CD4-positive, alpha-beta memory T cell (primary cell): ENCODE measurements at places on chromosomes 11 and 22. TPM values are rescaled to one million over a fixed set of nuclear protein-coding genes. Genes with fewer than 3 reads are reported as not detected.

The KRTAP5-1 gene
- not detected for total RNA-seq

The SLC2A11 gene
- 27.2 TPM for total RNA-seq

DNA sequence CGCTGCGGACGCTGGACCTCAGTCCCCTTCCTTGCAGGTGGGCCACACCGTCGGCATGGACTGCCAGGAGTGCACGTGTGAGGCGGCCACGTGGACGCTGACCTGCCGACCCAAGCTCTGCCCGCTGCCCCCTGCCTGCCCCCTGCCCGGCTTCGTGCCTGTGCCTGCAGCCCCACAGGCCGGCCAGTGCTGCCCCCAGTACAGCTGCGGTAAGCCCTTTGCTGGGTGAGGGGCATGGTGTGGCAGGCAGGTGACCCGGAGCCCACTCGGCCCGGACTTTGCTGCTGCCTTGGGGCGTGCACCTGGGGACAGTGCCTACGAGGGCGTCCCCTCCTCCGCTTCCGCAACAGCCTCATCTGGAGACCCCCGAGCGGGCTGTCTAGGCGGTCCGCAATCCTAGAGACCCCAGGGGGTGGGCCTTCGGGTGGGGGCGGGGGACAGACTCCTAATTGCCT is 25.4 kb upstream of the MUC5B start:
- H3K27ac ChIP-seq = no peak overlapping the region
- no peaks in the 10 kb centered on the region for H3K36me3 ChIP-seq
- DNase-seq = no peak
- no peak overlapping the region for H3K4me3 ChIP-seq

DNA sequence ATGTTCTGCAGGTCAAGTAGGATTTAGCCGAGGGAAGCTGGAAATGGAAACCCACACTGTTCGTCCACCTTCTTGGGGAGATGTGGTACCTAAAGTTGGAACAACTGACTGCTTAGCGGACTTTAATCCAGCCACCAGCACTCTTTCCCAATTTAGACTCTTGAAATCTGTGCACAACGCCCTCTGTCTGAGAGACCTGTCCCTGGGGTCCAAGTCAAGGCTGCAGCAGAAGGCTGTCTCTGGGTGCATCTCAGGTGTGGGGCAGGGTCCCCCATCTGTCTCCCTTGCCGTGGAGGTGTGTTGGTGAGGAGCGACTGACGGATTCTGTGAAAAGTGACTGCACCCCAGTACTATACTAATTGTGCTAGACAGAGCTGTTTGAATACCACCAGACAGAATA is 168.2 kb upstream of the CADM1 start:
- H3K36me3 ChIP-seq = no peaks in the 10 kb centered on the region
- H3K27ac ChIP-seq = no peak overlapping the region

- no peak for DNase-seq
- H3K4me3 ChIP-seq = no peak overlapping the region
- H3K36me3 ChIP-seq = no peaks in the 10 kb centered on the region
- H3K27me3 ChIP-seq = no peaks in the 10 kb centered on the region
- no peak overlapping the region for H3K27ac ChIP-seq
Measured at GRCh38 chr22:36052505-36052941, 23.9 kb upstream of the RBFOX2 start.

The SLC22A24 gene
- total RNA-seq = not detected

DNA sequence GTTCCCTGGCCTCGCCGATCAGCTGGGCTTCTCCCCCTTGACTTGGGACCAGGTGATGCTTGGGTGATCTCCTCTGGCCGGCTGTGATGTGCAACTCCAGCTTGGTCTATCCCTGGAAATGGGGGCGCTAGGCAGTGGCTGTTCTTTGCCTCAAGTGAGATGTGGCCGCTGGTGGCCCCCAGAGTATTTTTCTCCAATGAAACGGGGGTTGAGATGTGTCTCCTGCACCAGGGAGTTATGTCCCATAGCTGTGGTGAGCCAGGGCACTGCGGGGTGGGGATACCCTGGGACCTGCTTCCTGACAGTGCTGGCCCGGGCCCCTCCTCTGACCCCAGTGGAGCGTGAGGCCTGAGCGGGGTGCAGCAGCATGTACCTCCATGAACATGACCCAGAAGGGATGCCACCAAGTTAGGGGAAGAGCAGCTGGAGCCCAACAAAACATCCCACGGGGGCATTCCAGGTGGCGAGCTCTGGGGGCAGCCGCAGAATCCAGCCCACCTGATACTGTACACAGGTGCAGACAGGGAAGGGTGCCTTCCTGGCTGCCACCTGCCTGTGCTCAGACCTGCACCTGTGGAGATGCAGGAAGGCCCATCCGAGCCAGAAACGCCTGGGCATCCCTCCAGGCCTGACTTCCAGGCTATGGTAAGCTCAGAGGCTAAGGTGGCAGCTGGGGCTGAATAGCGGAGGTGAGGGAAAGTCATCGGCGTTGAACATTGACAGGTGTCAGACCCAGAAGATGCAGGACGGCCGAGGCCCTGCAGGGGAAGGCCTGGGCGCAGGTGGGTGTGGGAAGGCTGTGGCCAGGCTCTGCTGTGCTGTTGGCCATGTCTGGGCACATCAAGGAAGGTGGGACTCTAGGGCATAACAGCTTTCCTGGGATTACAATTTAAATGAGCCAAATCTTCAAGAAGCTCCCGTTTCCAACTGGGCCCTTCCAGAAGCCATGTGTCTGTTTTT is 97.3 kb downstream of the CTTN start:
- no peak overlapping the region for H3K27ac ChIP-seq
- H3K4me1 ChIP-seq = no peaks in the 10 kb centered on the region
- no peak overlapping the region for H3K4me3 ChIP-seq
- H3K27me3 ChIP-seq = no peaks in the 10 kb centered on the region
- no peaks in the 10 kb centered on the region for H3K36me3 ChIP-seq

GRCh38 chr22:35913925-35914324 is 114.7 kb downstream of the RBFOX2 start:
- no peaks in the 10 kb centered on the region for H3K36me3 ChIP-seq
- no peaks in the 10 kb centered on the region for H3K4me1 ChIP-seq
- no peak for DNase-seq

DNA sequence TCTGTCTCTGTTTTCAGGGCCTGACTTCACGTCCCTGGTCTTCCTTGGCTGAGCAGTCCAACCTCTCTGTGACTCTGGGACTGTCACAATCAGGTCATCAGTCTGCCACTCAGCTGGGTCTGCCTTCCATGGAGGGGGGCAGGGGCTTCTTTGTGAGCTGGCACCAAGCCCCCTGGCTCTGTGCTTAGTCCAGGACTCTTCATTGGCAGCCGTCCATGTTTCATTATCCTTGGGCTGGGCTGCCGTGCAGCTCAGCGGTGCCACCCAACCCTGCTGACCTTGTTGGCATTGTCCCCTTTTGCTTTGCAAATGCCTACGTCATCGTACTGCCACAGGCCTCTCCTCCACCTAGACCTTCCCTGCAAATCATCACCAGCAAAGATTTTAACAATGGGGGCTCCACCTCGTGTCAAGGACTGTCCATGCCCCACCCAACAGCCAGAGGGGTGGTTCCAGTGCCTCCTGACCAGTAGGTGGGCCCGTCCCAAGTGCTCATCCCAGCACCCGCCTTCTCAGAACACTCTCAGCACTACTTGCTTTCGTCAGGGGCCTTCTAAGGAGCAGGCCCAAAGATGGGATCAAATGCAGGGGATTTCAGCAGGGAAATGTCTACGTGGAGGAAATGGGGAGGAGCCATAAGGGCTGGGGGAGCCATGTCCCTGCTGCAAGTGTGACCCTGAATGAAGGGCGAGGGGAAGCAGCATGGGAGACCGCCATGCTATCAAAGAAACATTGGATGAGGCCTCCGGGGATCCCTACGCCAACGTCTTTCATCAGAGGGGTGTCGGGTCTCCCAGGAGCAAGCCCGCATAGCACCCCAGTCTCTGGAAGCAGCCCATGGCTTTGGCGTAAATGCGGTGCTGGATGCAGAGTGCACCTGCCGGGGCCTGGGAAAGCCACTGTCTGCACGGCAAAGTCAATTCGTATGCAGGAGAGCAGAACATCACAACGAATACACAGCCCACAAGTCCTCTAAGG is 18.2 kb downstream of the KRTAP5-6 start:
- H3K27me3 ChIP-seq = no peaks in the 10 kb centered on the region
- H3K4me1 ChIP-seq = no peaks in the 10 kb centered on the region
- H3K36me3 ChIP-seq = no peaks in the 10 kb centered on the region
- H3K27ac ChIP-seq = no peak overlapping the region
- no peak overlapping the region for H3K4me3 ChIP-seq
- no peak for DNase-seq

The CREB3L1 gene
- not detected for total RNA-seq

The C1QTNF4 gene
- 0.44 TPM for total RNA-seq

The CDC45 gene
- total RNA-seq = 0.64 TPM

The CCDC116 gene
- total RNA-seq = 0.19 TPM
